ENCODE measurements at places on chromosomes 2 and 18.

DNA sequence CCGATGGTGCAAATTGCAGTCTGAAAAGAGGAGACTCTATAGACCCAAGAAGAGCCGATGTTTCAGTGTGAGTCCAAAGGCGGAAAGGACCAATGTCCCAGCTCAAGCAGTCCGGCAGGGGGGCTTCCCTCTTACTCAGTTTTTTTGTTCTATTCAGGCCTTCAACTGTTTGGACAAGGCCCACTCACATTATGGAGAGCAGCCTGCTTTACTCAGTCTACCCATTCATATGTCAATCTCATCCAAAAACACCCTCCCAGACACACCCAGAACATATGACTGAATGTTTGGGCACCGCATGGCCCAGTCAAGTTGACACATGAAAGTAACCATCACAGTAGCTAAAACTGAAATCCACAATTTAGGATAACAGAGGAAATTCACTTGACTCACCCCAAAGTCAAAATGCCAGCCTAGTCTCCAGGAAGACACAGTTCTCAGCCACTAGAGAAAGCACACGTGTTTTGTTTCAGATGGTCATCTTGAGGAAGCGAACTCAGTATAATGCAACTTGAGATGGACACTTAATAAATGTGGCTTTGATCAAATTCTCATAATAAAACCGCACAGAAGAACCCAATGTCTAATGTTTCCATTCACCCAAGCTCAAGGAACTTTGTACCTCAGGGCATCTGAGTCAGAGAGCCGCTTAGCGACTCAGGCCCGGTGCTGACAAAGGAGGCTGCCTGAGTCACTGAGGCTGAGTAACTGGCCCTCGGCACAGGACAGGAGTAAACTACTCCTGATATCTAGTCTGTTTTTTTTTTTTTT is 2.4 kb downstream of the FHL2 start:
- no peaks in the 10 kb centered on the region for H3K36me3 ChIP-seq
- peak overlapping the region; percentile 61 for H3K4me3 ChIP-seq
- H3K27ac ChIP-seq: peak overlapping the region; percentile 59
- peak; percentile 53 for DNase-seq
- peaks cover 31% of the 10 kb centered on the region for H3K27me3 ChIP-seq

DNA sequence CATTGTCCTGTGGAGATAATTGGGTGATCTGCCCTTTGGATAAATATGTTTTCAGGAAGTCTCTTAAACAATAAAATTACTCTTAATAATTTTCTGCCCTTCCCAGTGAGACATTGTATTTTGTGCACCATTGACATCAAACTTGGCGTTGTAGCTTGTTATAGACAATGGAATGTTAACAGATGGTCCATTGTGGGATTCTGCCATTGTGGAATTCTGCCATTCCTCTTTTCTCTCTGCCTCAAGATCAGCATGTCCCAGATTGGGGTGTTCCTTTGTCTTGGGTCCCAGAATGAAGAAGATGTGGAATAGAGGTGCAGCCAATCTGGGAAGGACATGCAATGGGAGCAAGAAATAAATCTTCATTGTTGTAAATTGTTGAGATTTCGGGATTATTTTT is 15.1 kb upstream of the LDAH start:
- H3K4me3 ChIP-seq: no peak overlapping the region
- DNase-seq: no peak
- no peaks in the 10 kb centered on the region for H3K27me3 ChIP-seq
- no peaks in the 10 kb centered on the region for H3K4me1 ChIP-seq
- no peaks in the 10 kb centered on the region for H3K36me3 ChIP-seq

- no peak overlapping the region for H3K4me3 ChIP-seq
- DNase-seq: no peak
- H3K27ac ChIP-seq: no peak overlapping the region
- no peaks in the 10 kb centered on the region for H3K36me3 ChIP-seq
- no peaks in the 10 kb centered on the region for H3K27me3 ChIP-seq
- H3K4me1 ChIP-seq: no peaks in the 10 kb centered on the region
Observed at GRCh38 chr18:44520981-44521667, 159.6 kb upstream of the SETBP1 start.

DNA sequence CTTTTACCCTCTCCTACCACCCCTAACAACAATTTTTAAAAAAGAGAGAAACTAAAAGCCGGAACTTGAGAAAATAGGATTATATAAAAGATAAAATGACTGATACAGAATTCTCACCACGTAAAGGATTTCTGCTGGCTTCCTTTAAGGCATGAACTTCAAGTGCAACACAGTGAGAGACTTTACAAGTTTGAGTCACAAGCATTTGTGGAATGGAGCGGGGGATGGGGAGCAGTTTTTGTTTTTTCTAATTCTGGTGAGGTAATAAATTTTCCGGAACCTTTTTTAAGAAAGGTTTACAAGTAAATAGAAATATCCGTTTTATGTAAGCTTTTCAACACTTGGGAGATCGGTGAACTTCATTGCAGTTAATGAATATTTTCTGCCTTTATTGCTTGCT is 1.8 kb upstream of the CDH2 start:
- peaks cover 36% of the 10 kb centered on the region for H3K4me1 ChIP-seq
- H3K36me3 ChIP-seq: no peaks in the 10 kb centered on the region
- no peak for DNase-seq
- no peak overlapping the region for H3K27ac ChIP-seq

- H3K36me3 ChIP-seq: no peaks in the 10 kb centered on the region
- no peaks in the 10 kb centered on the region for H3K27me3 ChIP-seq
- DNase-seq: no peak
- H3K4me3 ChIP-seq: no peak overlapping the region
- no peaks in the 10 kb centered on the region for H3K4me1 ChIP-seq
Observed at GRCh38 chr2:237942513-237942899, 24.3 kb upstream of the UBE2F start.
